ENCODE measurements at places on chromosomes 3 and 15. TPM values are rescaled to one million over a fixed set of nuclear protein-coding genes. Genes with fewer than 3 reads are reported as not detected.

CPEB1 gene
- 8.8 TPM for total RNA-seq

GABRB3 gene
- total RNA-seq, result 0.59 TPM

UROC1 gene
- not detected for total RNA-seq

CLDN16 gene
- total RNA-seq, result not detected

CCDC12 gene
- total RNA-seq, result 23.1 TPM

NANOGP8 gene
- total RNA-seq, result 0.73 TPM

SAMD7 gene
- not detected for total RNA-seq

ESYT3 gene
- total RNA-seq, result 1.4 TPM

RNF168 gene
- 18.0 TPM for total RNA-seq

Data from subcutaneous preadipocyte (primary cell).